Cortex of kidney (tissue), 1 donor: ENCODE measurements at places on chromosomes 6 and 20.

DNA sequence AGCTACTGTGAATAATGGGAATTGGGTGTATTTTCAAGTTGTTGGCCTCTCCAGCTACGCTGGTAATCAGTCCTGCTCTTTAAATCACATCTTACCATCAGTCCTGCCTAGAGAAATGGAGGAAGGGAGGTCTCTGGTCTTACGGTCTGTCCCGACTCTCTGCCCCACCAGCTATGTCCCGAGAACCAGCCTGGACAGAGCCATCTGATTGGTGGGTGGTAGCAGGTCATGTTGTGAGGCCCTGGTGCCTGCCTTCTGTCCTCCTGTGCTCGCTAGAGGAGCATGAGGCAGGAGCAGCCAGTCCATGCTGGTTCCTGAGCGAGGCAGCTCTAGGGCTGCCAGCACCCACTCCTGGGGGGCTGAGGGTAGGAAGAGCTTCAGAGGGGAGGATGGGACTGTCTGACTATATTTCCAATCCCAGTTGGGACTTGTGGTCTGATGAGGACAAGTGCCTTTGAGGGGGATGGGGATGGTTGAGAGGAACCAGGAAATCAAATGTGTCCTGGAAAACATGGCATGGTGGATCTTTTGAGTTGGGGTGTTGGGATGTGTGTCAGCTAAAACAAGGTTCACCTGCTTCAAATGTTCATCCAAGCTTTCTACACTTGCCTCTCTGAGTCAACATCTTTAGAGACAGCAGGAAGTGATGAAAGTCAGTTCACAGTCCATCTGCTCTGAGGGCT lies 33.0 kb downstream of the SYNJ2 start:
- DNase-seq, result no peak

- DNase-seq, result no peak
These were observed 13.4 kb upstream of the THEMIS start for GRCh38 chr6:127914240-127914639.

- no peak for DNase-seq
These were observed 42.7 kb downstream of the MAFB start for GRCh38 chr20:40646361-40646760.

- no peak for DNase-seq
These were observed 3.5 kb downstream of the AKIRIN2 start for GRCh38 chr6:87698547-87699006.

DNA sequence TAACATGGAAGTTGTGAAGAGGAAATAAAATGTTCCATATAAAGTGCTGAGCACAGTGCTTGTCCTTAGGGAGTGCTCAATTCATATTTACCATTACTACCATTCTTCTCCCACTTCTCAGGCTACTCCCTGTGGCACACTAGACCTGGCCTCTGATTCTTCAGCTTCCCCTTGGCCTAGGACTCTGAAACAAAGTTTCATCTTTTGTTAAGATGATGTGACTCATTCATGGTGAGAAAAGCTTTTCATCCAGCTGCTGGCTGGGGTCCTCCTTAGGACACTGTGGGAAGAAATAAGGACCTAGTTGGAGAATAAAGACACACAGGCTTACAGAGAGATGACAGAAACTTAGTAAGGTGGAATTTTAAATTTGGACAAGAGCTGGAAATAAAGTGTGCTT lies 314.8 kb downstream of the CDC5L start:
- no peak for DNase-seq

DNA sequence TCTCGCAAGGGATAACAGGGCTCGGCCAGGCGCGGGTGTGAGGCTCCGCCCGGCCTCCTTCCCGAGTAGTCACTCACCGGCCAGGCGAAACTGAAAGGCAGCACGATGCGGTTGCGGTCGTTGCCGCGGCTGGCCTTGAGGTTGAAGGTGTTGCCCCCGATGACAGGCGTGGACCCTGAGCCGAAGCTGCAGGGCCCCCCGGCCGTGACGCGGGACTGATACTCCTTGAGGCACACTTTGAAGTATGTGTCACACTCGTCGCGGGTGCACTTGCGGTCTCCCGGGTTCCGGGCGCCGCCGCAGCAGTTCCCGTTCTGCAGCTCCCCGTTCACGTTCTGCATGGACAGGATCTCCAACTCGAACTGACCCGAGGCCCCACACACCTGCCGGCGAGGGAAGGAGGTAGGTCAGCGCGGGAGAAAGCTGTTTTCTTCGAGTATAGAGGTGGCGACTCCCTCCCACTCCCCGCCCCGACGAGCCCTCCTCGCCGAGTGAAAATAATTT lies 1.1 kb downstream of the JAG1 start:
- no peak for DNase-seq

GRCh38 chr20:44011251-44011940 lies 96.7 kb downstream of the TOX2 start:
- no peak for DNase-seq

- no peak for DNase-seq
These were observed 127.8 kb downstream of the ZMYND8 start for GRCh38 chr20:47228654-47229053.

- DNase-seq, result no peak
These were observed 32.7 kb upstream of the SNAP25 start for GRCh38 chr20:10185741-10186558.

DNA sequence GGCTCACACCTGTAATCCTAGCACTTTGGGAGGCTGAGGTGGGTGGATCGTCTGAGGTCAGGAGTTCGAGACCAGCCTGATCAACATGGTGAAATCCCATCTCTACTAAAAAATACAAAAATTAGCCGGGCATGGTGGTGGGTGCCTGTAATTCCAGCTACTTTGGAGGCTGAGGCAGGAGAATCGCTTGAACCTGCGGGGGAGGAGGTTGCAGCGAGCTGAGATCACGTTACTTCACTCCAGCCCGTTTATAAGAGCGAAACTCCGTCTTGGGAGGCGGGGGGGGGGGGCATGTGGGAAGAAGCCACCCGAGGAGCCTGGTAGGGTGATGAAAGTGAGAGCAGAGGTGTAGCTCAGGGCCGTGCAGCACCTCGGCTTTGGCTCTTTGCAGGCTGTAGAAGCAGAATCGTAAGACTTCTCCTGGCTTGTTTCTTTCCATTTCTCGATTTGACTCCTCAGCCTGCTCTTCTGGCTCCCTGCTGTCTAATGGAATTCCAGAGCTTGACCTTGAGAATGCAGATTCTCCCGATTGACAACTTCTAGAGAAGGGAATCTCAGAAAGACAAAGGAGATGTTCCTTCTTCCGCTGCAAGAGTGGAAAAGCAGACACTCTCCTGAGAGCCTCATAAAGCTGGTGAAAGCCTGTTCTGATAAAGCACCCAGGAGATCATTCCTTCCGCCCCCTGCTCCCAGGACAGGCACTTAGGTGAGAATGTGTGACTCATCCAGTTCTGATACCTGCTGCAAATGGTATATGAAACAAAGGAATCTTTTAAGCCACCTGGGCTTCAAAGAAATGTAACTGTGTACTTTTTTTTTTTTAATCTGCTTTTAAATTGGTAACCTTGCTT lies 26.0 kb upstream of the PPP1R16B start:
- no peak for DNase-seq

DNA sequence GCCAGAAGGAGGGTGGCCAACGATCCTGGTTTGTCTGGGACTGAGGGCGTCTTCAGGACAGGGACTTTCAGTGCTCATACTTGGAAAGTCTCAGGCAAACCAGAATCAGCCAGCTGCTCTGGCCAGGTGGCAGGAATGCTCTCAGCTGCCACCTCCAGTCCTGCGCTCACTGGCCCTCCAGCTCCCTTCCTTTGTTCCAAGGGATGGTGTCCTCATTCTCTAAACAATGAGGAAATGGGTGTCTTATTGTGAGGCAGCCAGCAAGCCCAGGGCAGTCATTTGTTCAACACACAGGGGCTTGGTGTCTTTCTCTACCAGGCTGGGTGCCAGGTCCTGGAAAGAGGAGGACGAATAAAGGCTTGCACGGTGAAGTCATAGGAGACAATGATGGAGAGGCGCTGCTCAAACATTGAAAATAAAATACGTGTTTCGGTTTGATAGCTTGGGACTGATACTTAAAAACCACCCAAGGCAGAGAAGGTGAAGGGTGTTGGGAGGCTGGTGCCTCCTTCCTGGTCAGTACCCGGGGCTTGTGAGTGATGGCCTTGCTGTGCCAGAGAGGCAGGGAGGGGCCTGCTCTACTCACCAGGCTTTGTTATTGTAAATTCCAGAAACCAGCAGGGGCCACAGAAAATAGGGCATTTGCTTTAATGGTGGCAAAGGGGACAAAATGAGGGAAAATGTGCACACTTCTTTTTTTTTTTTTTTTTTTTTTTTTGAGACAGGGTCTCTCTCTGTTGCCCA lies 11.3 kb upstream of the TMEM181 start:
- DNase-seq, result no peak

DNA sequence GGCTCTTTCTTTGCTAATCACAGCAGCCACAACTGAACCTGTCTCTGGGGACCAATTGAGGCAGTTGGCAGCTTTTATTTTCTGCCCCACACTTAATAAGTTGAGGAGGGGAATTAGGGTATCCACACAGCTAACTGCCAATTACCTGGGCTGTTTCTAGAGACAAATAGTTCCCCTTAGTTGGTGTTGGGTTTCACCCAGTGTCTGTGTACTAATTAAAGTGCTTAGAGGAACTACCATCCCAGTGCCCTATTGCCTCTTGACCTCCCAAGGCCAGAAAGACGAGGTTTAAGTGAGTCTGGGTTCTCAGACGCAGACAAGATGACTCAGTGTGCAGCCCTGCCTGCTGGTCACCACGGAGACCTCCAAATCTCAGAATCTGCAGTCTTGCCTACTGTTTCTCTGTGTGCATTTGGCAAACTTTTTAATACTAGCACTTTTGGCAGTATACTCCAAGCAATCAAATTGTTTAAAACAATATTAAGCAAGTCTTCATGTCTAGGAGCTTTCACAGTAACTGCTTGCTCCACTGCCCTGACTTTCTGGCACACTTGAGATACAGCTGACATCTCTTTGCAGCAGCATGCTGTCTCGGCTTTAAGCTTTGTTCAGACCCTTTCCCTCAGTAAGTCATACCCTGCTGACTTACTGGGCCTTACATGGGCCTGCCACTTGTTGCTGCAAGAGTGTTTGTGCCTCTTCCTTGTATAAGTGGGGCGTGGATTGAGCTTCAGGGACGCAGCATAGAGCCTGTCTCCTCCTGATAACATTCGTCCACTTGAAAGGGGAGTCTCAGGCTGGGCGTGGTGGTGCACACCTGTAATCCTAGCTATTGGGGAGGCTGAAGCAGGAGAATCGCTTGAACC lies 31.9 kb downstream of the STK35 start:
- DNase-seq, result no peak

- no peak for DNase-seq
These were observed 7.5 kb downstream of the FOXS1 start for GRCh38 chr20:31837896-31838397.
